ENCODE measurements at places on chromosomes 12 and 14. TPM values are rescaled to one million over a fixed set of nuclear protein-coding genes. Genes with fewer than 3 reads are reported as not detected.

DNA sequence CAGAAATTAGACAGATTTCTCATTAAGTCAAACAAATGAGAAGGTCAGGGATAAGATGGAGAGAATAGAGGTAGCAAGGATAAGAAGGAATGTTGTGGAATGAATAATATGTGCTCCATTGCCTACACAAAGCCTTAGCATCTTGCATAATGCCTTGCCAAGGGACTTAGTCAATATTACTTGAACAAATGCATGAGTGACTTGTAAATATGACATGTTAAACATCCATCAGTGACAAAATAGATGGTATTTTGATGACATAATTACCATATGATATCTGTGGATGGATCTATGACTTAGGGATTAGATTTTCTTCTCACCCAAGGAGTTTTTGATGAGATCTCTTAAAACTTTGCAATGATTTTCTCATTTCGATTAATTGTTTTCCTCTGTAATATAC lies 194.1 kb upstream of the RASSF8 start:
- H3K4me1 ChIP-seq, result no peaks in the 10 kb centered on the region
- H3K36me3 ChIP-seq, result no peaks in the 10 kb centered on the region
- DNase-seq, result no peak
- no peak overlapping the region for H3K27ac ChIP-seq
- no peaks in the 10 kb centered on the region for H3K27me3 ChIP-seq

Gene CD163L1
- not detected for total RNA-seq

Gene PRIMA1
- total RNA-seq, result not detected

- no peaks in the 10 kb centered on the region for H3K36me3 ChIP-seq
- DNase-seq, result no peak
- H3K4me1 ChIP-seq, result peaks cover 2% of the 10 kb centered on the region
These were observed 32.0 kb downstream of the RTL1 start for GRCh38 chr14:100871234-100872186.

DNA sequence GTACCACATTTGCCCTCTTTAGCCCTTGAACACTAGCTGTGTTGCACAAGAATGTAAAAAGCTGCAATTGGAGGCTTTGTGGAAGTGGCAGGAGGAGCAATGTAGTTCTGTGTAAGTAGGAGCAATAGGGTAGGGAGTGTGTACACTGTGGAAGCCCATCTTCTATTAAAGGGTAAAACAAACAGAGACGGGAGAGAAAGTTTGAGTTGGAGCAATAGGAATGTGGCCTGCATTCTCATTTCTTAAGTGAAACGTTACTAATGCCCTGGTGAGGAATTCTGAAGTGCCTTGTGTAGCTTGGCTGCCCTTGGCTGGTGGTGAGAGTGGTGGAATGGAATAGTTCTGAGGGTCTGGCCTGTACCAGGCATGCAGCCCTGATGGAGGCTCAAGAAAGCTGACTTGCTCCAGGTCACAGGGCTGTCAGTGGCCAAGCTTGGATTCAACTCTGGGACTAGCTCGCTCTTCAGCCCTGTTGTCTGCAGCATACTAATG lies 38.8 kb upstream of the ATP23 start:
- no peaks in the 10 kb centered on the region for H3K36me3 ChIP-seq
- H3K4me3 ChIP-seq, result no peak overlapping the region
- no peak for DNase-seq
- peaks cover 26% of the 10 kb centered on the region for H3K4me1 ChIP-seq
- H3K27me3 ChIP-seq, result peaks cover 8% of the 10 kb centered on the region

- H3K4me1 ChIP-seq, result no peaks in the 10 kb centered on the region
- no peak overlapping the region for H3K27ac ChIP-seq
- DNase-seq, result no peak
- H3K4me3 ChIP-seq, result no peak overlapping the region
- H3K36me3 ChIP-seq, result no peaks in the 10 kb centered on the region
These were observed 62.6 kb upstream of the VASH1 start for GRCh38 chr14:76698631-76699030.

- no peak for DNase-seq
- no peaks in the 10 kb centered on the region for H3K4me1 ChIP-seq
- H3K36me3 ChIP-seq, result no peaks in the 10 kb centered on the region
- H3K4me3 ChIP-seq, result no peak overlapping the region
These were observed 6.9 kb upstream of the IFI27 start for GRCh38 chr14:94103554-94104150.

DNA sequence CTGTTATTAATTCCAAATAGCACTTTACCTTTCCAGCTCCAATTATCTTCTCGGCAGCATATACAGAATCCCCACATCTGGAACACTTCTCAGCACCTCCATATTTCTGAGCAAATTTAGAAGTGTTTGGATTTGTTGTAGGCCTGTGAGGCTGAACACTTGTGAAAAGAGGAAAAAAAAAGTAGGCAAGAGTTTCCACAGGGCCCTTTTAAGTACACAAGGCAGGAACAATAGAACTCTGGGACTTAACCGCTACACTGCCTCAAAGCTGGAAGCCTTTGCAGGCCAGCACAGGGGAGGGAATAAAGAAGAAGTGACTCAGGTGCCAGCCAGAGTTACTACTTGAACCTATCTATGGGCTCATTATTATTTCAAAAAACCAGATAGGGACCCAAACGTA lies 18.6 kb downstream of the CSRP2 start:
- no peak overlapping the region for H3K4me3 ChIP-seq
- no peak overlapping the region for H3K27ac ChIP-seq
- no peak for DNase-seq
- peaks cover 16% of the 10 kb centered on the region for H3K36me3 ChIP-seq
- H3K27me3 ChIP-seq, result no peaks in the 10 kb centered on the region

DNA sequence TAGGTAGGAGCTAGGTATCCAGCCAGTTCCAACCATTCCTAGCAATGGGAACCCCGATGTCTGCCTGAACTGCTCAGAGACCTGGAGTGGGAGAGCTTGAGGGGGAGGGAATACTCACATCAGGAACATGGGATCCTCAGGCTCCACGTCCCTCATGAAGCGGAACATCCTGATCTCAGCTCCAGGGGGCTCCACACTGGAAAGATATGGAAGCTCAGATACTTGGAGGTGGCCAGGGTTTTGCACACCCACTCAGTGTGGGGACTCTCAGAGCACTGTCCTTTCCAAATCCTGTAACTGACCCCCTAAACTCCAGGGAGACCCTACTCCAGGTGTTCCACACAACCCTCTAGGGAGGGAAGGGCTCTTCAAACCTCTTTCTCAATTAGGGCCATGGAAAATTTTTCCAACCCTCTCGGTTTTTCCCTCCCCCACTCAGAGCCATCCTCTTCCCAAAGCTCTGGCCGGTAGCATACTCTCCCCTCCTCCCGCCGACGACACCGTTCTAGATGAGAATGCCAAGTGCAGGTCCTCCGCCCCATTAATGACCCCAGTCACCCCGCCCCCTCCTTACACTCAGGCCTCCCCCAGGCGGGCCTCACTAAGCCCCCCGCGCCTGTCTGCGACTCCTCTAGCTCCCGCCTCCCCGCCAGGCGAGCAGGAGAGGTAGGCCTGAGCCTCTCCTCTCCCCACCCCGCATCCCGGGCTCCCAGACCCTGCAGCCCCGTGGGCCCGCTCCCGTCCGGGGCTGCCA lies 597 bp downstream of the MLF2 start:
- H3K4me3 ChIP-seq, result peak overlapping the region; percentile 92
- peak; percentile 53 for DNase-seq

- H3K27me3 ChIP-seq, result no peaks in the 10 kb centered on the region
- H3K27ac ChIP-seq, result peak overlapping the region; percentile 99
- H3K4me3 ChIP-seq, result no peak overlapping the region
- H3K36me3 ChIP-seq, result peaks cover 60% of the 10 kb centered on the region
- H3K4me1 ChIP-seq, result peaks cover 90% of the 10 kb centered on the region
- peak; percentile 83 for DNase-seq
These were observed 122.9 kb downstream of the PRKCH start for GRCh38 chr14:61444215-61444768.

Gene LTBP2
- 0.10 TPM for total RNA-seq

- no peak for DNase-seq
- no peak overlapping the region for H3K27ac ChIP-seq
- no peaks in the 10 kb centered on the region for H3K4me1 ChIP-seq
- peaks cover 13% of the 10 kb centered on the region for H3K27me3 ChIP-seq
- H3K4me3 ChIP-seq, result no peak overlapping the region
These were observed 82.8 kb upstream of the CAPRIN2 start for GRCh38 chr12:30837595-30837994.

Gene IFNG-AS1
- not detected for total RNA-seq

GRCh38 chr12:131112700-131113290 lies 159.1 kb downstream of the ADGRD1 start:
- H3K36me3 ChIP-seq, result no peaks in the 10 kb centered on the region
- H3K4me3 ChIP-seq, result no peak overlapping the region
- no peaks in the 10 kb centered on the region for H3K27me3 ChIP-seq
- DNase-seq, result no peak
- H3K4me1 ChIP-seq, result no peaks in the 10 kb centered on the region

Gene TSHR
- total RNA-seq, result not detected

DNA sequence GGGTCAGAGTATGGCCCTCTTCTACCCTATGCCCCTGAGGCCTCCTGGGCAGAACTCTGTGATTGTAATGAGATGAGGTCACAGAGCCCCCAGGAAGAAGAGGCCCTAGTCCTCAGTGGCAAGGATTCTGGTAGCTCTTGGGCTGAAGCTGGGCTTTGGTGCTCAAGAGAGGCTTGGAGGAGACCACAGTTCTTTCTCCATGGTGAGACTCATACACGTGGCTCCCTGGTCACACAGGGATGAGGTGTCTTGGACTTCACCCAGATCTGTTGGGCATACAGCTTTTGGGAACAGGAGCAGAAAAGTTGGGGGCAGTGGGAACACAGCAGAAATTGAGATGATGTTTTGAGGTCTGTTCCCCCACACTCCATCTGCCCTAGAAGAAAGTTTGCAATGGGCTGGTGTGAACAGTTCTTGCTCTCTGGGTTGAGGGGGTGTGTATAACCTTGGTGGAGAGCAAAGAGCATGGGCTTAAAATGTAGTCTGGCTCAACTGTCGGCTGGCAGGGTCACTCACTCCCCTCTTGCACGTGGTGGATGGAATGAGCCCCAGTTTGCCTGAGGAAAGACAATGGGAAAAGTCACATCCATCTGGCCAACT lies at the start of gene KRT86:
TSS of gene KRT86 (plus strand) at position 125 of the 600 bp plus-strand sequence. CDS start 27,272 bp downstream, outside the sequence.
- peaks cover 3% of the 10 kb centered on the region for H3K4me1 ChIP-seq
- H3K4me3 ChIP-seq, result no peak within 1 kb of the TSS
- H3K27me3 ChIP-seq, result peaks cover 47% of the 10 kb centered on the region
- DNase-seq, result no peak
